ENCODE measurements at places on chromosomes 3 and 15.

GRCh38 chr3:2446146-2446545, 347.5 kb downstream of the CNTN4 start:
- DNase-seq: no peak

GRCh38 chr3:35663471-35663870, 24.1 kb downstream of the ARPP21 start:
- no peak for DNase-seq

GRCh38 chr3:112777811-112778210, 68.9 kb downstream of the CD200R1L start:
- no peak for DNase-seq

DNA sequence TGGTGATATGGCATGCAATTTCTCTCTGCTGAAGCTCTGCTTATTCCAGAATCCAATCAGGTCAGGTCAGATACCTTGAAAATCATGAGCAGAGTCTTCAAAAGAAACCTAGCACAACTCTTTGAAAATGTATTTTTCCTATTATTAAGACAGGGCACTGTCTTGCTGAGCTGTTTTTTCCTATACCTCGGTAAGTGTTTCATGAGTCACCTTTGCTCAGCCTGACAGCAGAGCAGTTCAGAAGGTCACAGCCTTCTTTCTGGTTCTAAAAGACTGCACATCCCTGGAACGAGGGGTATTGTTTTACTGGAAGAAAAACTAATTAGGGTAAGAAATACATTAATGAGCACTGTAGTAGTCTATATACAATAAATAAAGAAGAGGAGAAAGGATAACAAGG, 422.0 kb downstream of the SOX2 start:
- no peak for DNase-seq

DNA sequence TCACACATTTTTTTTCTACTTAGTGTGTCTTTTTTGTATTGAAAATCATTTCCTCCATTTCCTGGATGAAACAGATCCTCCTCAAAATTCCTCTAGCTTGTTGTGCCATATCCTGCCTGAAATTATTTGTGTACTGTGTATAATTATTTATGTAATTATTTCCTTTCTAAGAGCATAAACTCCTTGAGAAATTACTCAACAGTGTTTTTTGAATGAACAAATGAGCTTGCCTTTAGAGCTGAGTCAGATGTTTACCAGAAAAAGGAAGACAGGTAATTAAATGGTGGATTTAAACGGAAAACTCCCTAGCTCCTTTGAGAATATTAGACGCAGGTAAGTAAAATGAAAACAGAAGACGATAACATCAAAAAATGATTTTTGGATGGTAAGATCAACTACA, 13.2 kb upstream of the SECISBP2L start:
- DNase-seq: no peak

DNA sequence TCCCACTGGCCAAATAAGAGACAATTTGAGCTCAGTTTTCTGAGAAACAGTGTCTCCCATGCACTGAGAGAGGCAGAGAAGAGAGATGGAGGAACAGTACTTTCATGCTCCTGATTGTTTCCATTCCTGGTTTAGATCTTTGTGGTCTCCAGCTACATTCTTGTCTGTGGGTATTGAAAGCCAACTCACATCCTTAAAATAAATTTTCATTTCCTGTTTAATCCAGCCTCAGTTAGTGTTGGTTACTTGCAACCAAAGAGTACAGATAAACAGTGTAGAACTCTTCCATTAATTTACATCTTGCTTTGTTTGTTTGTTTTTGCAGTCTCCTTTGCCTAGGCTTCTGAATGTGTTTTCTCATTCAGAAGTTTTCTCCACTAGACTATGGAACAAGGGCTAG, 123.7 kb upstream of the CLSTN2 start:
- DNase-seq: no peak

GRCh38 chr3:1191026-1191425, 98.2 kb downstream of the CNTN6 start:
- no peak for DNase-seq

DNA sequence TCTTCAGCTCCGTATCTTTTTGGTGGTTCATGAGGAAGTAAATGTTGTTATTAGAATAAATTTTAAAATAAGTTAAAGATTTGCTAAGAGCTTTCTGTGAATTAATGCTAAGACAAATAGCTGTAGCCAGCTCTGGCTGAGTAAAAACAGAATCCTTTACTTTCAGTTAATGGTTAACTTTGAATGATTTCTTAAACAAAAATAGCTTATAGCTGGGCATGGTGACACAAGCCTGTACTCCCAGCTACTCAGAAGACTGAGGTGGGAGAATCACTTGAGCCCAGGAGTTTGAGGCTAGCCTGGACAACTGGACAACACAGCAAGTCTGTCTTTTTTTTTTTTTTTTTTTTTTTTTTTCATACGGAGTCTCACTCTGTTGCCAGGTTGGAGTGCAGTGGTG, 25.0 kb downstream of the TCAIM start:
- DNase-seq: no peak

DNA sequence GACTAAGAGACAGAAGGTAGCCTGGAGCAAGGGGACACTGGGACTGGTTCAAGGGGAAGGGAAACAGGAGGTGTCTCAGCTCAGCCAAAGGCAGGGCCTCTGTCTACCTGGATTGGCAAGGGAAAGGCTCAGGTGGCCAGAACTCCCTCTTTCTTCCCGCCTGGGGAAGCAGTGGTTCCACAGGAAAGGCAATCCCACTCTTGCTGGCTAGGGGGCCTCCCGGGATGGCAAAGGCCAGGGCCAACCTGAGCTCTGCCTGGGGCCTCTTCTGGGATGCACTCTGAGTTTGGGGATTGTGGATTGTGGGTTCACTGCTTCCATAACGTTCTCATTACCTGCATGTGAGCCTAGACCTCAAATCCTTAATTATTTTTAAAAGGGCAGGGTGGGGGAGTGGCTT, 13.0 kb upstream of the PARP6 start:
- no peak for DNase-seq
